Naive thymus-derived CD4-positive, alpha-beta T cell (primary cell): ENCODE measurements at places on chromosomes 1 and 21. TPM values are rescaled to one million over a fixed set of nuclear protein-coding genes. Genes with fewer than 3 reads are reported as not detected.

GRCh38 chr1:204362984-204363334 lies 3.2 kb upstream of the PLEKHA6 start:
- DNase-seq, result no peak

GRCh38 chr1:64532646-64533045 lies 62.7 kb downstream of the CACHD1 start:
- DNase-seq, result no peak

DNA sequence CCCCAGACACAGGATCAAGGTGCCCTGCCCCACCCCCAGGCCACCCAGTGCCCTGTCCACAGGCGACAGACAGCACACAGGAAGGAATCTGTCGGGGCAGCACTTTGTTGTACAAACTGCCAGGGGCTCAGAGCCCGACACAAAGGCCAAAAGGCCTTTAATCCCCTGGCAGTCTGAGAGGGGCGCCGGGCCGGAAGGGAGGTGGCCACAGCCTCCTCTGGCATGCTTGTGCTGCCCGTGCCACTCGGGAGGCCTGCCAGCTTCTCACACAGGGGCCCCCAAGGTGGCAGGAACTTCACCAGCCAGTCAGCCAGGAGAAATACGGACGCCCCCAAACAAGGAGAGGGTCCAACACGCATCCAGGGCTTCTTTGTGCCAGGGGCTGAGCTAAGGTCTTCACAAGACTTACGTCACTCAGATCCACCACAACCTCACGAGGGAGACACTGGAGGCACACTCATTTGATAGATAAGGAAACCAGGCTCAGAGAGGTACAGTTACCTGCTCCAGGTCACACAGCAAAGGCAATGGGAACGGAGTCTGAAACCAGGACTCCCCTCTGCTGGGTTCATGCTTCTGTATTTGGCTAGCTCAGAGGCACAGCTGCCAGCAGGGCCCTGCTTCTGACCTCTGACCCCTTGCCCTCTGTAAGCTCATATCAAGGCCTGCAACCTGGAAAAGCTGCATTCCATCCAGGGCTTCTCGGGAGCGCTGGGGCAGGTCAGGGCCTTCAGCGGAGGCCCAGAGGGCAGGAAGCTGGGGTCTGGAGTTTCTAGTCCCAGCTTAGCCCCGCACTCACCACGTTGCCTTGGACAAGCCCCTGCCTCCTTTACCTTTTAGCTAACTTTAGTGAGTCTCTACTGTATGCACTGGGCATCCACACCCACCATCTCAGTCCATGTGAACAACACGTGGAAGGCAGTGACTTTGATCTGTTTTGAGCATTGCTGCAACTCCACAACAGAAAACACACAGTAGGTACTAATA lies 34.8 kb downstream of the HSPG2 start:
- DNase-seq, result no peak

DNA sequence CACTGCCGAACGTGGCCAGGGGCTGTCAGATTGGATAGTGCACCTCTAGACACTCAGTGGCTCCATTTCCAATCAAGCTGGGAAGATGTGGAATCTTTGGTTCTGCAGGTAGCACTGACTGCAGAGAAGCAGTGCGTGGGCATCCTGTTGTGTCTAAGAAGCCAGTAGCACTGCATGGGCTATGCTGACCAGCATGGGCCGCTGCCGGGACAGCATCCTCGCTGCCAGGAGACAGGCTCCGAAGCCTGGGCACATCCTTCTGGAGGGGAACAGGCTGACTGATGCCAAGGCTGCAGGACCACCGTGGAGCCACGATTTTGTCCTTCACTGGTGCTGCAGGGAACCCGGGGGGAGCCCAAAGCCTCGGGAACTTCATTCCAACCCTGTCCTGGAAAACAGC lies 649.4 kb downstream of the NPHP4 start:
- no peak for DNase-seq

- no peak for DNase-seq
Measured at GRCh38 chr21:31644643-31645042, 14.8 kb upstream of the SOD1 start.

DNA sequence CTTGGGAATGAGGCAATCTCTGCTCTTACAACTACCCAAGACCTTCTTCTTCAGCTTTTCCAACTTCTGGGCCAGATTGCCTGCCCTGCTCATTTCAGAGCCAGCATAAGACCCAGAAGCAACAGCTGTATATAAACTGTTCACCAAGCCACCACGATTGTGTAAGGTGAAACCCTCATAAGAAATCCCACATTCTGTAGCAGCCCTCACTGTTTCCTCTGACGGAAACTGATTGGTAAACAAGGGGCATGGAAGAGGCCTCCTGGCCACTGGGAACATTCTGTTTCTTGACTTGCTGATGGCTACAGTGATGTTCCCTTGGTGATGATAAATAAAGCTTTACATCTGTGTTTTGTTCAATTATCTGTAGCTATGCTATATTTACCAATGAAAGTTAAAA lies 39.7 kb upstream of the EXO1 start:
- DNase-seq, result no peak

GRCh38 chr1:227899820-227900449 lies 47.8 kb downstream of the WNT9A start:
- DNase-seq, result no peak

- DNase-seq, result no peak
Measured at GRCh38 chr21:39673736-39674135, 61.0 kb downstream of the B3GALT5 start.

DNA sequence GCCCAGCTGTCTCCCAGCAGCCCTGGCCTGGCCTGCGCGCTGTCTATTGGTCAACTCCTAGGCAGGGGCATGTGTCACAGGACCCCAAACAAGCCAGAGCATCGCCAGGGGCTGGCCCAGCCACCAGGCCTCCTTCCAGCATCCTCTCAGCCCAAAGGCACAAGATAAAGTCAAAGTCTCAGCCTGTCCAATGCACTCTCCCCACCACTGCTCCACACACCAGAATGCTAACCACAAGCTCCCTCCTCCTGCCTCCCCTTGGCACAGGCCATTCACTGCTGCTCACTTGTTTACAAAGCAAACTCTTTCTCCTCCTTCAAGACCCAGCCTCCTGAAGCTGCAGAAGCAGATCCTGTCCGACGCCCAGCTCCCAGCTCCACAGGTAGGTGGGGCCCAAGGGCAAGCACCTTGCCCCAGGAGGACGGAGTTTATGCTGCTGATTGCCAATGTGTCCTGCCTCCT lies 133.4 kb downstream of the DMRTB1 start:
- no peak for DNase-seq

DNA sequence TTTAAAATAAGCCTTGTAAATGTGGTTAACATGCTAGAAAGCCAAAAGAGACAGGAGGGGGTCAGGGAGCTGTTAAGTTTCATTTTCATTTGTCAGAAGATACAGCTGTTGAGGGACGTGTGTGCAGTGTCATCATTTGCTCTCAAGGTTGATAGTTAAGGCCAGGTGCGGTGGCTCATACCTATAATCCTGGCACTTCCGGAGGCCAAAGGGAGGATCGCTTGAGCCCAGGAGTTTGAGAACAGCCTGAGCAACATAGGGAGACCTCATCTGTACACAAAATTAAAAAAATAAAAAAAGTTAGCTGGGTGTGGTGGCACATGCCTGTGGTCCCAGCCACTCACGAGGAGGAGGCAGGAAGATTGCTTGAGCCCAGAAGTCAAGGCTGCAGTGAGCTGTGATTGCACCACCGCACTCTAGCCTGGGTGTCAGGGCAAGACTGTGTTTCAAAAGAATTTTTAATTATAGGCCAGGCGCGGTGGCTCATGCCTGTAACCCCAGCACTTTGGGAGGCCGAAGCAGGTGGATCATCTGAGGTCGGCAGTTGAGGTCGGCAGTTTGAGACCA lies 22.7 kb downstream of the ZBTB8OS start:
- no peak for DNase-seq

DNA sequence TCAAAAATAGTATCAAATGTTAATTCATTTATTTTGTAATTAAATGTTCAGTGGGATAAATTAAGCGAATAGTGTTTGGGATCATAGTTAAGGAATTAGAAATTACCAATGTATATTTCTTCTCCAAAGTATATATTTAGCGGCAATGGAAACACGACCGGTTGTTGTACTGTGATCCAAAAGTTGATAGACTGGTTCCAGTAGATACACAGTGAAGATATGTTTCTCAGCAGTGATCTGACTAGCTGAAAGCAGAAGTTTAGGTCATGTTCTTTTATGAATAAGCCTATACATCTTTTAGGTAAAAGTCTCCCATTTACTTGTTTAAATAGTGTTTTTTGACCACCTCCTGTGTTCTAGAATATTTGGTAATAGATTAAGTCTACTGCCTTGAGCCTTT lies 8.8 kb downstream of the USP16 start:
- DNase-seq, result no peak

GRCh38 chr1:51217101-51217500 lies 19.0 kb upstream of the RNF11 start:
- no peak for DNase-seq

DNA sequence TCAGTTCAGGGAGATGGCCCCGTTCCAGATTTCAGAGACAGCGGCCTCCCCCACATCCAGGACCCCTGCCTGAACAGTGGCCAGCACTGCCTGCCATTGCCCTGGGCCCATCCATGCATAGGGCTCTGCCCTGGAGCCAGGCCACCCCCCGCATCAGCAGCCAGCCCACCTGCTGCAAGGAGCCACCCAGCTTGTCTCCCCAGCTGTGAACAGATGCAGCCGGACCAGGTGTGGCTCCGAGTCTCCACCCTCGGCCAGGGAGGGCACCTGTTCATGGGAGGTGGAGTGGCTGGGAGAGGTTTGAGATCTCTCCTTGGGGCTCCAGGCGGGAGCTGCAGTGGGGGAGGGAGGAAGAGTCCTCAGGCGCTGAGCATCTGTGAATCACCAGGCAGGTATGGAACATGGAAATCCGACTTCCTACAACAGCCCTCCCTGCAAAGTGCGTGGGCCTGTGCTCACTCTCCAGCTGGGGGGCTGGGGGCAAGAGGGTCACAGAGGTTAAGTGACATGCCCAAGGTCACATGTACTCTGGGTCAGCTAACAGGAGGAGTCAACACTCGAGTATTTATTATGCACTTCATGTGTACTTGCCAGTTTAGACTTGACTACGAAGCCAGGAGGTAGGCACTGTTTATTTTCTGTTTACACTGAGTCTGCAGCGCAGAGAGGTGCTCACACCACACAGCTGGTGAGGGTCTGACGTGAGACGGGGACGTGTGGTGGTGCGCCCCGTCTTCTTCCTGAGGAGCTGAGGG lies 4.8 kb upstream of the HES5 start:
- DNase-seq, result no peak

DNA sequence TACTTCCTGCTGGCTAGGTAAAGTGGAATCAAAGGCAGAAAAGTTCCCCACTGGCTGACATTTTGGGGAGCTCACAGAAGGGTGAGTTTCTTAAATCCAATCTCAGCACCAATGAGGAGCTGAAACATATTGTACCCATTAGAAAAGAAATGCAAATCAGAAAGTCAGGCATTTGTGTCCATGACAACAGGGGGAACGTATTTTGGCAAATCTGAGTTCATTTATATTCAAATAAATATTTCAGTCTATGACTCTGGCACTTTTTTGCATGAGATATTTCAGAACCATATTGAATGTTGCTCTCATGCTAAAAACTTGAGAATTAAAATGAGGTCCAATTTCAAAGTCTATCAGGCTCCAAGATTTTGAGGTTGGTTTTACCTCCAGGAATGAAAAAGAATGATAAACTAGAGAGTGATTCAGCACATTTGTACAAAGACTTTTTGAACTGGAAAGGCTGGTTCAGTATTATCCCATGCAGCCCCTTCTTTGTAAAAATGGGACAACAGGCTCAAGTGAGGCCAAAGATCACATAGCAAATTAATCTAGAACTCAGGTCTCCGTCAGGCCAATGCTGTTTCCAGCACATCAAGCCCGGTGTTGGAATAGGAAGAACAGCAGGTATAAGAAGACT lies 202.2 kb downstream of the RRAGC start:
- no peak for DNase-seq

DNA sequence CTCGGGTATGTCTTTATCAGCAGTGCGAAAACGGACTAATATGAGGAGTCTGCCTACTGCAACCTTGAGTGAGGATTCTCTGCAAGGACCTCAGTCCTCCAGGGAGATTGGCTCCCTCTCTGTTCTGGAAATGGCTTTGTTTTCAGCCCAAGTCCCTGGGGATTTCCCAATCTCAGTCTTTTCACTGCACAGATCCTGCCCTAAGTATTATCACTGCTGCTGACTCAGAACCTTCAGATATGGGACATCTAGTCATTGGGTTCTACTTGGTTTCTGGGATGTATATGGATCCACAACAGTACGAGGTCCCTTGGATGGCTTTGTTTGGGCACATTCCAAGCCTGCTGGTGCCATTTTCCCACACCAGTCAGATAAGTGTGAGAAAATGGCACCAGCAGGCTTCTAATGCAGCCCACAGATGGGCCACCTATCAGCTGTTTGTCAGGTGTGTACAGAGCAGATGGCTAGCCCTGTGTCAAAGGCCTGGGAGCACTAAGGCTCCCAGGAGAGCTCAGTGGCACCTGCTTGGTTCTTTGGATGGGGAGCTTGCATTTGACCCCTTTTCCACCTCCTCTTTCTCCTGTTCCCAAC lies 27.4 kb downstream of the ELF3 start:
- DNase-seq, result no peak

DNA sequence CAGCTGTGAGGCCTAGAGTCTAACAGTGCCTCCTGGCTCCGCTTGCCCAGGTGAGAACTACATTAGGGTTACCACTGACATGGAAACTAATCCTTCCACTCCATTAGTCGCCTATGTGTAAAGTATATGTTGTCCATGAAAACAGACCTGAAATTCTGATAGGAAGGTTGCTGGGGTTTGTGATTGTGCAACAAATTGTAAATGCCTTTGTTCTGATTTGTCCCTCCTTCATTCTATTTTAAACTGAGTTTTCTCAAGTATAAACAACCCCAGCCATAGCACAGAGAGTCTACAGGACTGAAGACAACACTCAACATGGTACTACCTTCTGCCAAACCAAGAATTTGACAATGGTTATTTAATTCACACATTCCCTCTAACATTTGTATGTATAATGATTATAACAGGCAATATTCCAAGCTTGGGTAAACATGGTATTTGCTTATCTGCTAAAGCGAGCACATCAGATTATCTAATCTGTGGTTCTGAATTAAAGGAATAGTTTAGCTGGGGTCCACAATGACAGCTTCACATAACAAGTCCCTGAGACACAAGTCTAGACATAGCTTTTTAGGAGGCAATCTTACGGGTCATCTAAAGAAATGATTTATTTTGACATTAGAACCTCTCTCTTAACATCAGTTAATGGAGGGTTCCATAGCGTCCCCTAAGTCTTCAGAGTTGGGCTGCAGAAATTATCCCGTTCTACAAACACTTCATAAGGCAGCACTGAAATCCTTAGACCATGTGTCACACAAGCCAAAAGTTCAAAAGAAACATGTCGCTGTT lies 633.0 kb downstream of the SMYD3 start:
- no peak for DNase-seq

Gene SLC25A33
- 7.0 TPM for polyA plus RNA-seq

Gene OR2T33
- not detected for polyA plus RNA-seq

Gene HRNR
- not detected for polyA plus RNA-seq

Gene LUZP1
- 12.6 TPM for polyA plus RNA-seq

Gene FALEC
- not detected for polyA plus RNA-seq

Gene B3GALT2
- polyA plus RNA-seq, result 0.07 TPM
